Foreskin melanocyte (primary cell): ENCODE measurements at places on chromosomes 4 and X.

DNA sequence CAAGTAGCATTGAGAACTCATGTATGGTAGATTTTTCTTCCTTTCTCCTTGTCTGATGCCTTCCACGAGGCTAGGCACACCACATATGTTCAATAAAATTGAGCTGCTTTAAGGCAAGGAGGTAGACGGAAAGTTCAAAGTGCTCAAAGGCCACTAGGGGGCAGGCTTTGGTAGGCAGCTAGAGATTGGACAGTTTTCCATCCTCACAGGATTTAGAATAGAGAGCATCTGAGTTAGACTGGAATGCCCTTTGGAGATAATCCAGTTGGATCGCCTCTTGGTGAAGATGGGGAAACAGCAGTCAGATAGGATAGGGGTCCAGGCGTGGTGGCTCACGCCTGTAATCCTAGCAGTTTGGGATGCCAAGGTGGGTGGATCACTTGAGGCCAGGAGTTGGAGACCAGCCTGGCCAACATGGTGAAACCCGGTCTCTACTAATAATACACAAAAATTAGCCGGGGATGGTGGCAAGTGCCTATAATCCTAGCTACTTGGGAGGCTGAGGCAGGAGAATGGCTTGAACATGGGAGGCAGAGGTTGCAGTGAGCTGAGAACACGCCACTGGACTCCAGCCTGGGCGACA lies 30.4 kb downstream of the ELF4 start:
- DNase-seq: peak; percentile 46

- DNase-seq: no peak
These were observed 85.7 kb downstream of the TSPAN5 start for GRCh38 chr4:98572697-98573096.

GRCh38 chr4:176745902-176746301 lies 46.8 kb downstream of the VEGFC start:
- DNase-seq: no peak

- no peak for DNase-seq
These were observed 13.0 kb downstream of the RBMX start for GRCh38 chrX:136867518-136867917.

DNA sequence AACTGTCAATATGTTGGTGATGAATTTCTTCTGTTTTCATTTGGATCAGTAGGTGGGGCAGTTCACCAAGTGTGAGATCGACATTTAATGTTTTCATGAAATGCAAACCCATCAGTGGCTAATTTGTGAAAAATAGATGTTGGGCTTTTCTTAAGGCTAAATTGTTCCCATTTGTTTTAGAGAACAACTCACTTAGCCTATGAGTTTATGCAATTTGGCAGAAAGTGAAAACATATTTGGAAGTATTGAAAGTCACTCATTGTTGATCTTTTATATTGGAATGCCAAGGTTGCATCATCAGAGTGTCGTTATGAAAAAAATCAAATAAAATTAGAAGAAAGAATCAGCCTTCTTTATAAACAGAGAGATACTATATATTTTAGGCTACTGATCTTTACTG lies 132.4 kb downstream of the RPA4 start:
- DNase-seq: no peak

DNA sequence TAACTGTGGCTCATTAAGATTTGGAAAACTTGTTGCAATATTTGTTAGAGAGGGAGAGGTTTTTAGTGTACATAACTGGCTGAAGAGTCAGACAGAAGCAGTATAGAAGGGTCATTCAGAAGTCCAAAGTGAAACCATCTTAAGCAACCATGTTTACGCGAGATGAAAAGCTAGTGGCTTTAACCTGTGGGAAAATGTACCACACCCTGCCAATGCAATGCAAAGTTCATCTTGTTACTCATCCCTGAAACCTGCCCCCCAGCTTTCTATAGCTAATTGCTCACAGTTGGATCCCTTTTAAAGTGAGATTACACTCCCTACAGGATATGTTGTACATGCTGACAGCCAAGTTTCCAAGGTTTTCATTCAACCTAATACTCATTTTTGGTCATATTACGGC lies 96.7 kb upstream of the RAPGEF2 start:
- DNase-seq: peak; percentile 18

DNA sequence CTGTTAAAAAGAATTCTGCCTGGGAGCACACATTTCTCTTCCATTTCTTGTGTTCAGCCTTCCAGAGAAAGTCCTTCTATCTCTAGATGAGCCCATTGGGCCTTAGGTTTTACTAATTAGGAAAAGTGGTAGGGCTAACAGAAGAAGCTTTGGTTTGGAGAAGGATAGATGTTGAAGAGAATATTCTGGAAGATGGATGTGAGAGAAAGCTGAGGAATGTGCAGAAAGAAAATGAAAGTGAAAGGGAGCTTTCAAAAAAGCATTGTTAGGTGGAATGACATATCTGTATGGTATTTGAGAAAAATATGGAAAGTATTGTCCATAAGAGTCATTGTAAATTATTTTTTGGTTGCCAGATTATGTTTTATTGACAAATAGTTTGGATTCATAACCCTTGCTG lies 474.8 kb upstream of the SLIT2 start:
- no peak for DNase-seq

DNA sequence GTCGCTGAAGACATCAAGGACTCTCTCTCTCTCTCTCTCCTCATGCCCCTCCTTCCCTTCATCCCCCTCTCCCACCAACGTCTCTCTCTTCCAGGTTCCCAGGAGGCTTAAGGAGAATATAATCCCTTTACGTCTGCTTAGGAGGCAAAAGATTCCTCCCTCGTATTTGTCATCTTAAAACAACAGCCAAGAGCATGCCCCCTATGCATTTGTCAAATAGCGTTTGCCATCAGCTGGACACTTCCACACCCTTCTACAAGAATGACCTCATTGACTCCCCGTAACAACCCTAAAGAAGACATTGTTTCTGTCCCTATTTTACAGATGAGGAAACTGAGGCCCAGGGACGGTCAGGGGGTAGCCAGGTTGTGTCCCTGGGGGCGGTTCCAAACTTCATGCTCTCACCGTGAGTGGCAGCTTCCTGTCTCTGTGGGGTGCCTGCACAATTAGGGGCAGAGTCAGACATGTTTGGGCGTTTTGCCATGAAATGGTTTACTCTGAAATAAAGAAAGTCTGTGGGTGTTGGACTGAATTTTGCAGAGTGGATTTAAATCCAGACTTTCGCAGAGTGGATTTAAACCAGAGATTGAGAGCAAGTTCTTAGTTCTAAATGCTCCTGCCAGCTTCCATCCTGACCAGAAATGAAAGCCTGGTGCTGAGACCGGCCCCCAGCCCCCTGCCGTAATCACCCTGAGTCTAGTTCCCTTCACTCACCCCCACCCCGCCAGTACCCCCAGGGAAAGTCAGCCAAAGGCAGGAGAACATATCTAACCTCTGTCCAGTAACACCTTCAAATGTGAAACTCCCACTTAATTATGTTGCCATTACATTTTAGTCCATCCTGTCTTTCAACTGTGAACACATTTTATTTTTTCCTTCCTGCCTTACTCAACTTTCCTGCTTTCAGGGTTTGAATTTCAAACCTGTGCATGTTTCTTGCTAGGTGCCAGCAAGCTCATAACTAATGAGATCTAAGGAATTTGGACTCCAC lies 44.3 kb upstream of the TBL1X start:
- DNase-seq: no peak

DNA sequence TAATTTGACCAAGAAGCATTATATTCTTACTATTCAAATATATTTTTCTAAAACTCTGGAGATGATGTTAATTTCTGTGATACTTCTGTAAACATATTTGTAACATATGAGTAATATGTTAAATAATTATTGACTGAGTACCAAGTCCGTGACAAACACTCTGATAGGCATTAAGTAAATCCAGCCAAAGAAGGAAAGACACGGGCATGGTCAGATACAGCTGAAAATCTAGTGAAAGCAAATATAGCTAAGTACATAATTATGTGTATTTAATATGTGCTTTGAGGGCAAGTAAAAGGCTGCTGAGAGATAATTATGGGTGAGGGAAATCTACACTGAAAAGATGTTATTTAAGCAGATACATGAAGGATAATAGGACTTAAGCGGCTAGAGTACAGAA lies 1263.6 kb upstream of the ADGRL3 start:
- DNase-seq: no peak

DNA sequence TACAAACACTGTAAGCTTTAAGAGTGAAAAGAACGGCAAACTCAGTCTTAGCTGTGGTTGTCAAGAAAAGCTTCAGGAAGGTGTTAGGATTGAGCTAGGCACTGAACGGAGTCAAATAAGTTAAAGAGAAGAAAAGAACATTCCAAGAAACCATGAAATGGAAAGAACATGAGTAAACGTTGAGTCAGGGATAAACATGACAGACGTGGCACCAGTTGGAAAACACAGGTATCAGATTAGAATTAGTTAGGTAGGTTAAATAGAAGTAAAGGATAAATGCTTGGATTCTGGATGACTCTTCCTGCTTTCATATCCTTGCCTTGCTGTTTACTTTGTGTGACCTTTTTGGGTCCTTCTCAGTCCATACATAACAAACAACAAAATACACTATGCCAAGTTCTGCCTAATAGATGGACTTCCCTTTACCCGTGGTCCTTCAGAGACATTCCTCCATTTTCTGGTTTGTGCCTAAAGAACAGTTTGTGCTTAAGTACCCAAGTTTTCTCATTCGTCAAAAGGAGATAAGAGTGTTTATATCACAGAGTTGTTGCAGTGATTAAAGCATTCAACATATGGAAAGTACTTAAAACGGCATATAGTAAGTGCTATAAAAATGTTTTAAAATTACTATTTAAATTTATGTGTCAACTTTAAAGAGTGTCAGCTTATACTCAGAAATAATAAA lies 446.9 kb downstream of the TMA16 start:
- DNase-seq: no peak

DNA sequence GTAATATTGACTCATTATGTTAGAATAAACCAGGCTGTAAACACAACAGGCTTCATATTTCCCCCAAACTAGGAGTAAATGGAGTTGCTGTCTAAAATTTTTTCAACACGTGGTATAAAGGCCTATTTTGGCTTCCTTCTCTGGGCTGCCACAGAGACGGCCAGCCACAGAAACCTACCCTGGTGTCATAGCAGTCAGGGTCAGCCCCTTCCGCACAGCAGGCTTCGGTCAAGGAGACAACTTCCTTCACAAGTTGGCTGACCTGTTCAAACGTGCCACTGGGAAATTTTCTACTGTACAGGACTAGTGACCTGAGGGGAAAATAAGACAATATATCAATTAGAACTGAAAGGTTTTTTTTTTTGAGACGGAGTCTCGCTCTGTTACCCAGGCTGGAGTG lies 15.8 kb downstream of the GC start:
- no peak for DNase-seq

DNA sequence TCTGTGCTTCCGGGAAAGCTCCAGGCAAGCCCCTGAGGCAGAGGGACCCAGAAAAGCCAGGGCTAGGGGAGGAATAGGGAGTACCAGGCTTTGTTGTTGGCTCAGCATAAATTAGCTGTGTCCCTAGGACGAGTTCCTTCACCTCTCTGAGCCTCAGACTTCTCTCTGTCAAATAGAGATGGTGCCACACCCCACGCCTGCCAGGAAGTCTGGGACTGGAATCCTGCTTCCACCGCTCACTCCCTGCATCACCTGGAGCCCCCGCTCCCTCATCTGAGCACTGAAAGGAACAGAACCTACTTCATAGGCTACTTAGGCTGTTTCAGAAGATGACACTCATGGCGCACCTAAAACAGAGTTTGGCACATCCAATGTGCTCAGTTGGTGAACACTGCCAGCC lies 8.1 kb upstream of the JAKMIP1 start:
- DNase-seq: no peak

- no peak for DNase-seq
These were observed 210.9 kb upstream of the NOCT start for GRCh38 chr4:138804711-138805110.

- DNase-seq: no peak
These were observed 331.0 kb upstream of the PCDH10 start for GRCh38 chr4:132818091-132818490.

DNA sequence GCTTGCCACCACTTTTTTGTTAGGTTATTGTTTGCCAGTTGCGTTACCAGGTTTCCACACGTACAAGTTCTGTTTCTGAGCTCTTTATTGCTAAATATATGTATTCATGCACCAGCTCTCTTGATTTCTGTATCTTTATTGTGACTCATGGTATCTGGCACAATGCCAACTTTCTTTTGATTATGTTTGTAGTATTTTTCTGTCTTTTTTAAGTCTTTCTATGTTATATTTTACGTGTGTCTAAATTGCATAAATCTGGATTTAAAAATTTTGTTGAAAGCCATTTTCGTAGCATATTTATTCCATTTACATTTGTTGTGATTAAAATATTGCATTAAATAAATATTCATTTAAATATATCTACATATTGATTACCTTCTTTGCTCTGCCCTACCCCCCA lies 73.8 kb downstream of the KDM6A start:
- no peak for DNase-seq

GRCh38 chrX:20233336-20233735 lies 33.4 kb downstream of the RPS6KA3 start:
- DNase-seq: no peak

DNA sequence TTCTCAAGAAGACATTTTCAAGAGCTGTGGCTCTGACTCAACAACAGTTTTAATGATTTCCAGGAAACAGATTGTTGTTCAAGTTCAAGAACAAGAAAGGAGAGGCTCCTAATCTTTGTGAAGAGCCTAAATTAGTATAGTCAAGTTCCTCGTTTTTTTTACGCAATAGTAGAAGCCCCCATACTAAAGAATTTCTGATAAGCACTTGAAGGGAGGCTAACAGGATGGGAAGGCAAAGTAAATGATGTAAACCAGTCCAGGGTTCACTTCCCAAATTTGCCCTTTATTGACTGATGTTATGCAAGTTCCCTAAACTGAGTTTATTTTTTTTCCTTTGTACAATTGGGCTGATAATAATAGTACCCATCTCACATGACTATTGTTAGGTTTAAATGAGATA lies 178.2 kb downstream of the RTL9 start:
- DNase-seq: no peak

DNA sequence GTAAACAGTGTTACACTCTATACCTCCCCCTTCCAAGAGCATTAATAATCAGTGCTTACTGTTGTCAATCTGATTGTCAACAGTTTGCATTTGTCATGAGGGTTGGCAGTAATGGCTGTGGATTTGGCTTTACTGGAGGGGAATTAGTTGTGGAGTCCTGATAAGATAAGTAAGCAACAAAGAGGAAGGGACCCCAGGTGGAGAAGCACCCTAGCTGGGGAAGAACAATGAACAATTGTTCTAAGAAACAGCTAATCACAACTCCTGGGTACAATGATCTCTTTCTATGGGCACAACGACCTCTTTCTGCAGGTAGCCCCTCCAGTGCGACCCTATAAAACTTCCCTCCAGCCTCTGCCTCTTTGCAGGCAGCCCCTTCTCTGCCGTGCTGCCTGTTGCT lies 53.2 kb upstream of the CDKN2AIP start:
- DNase-seq: no peak

DNA sequence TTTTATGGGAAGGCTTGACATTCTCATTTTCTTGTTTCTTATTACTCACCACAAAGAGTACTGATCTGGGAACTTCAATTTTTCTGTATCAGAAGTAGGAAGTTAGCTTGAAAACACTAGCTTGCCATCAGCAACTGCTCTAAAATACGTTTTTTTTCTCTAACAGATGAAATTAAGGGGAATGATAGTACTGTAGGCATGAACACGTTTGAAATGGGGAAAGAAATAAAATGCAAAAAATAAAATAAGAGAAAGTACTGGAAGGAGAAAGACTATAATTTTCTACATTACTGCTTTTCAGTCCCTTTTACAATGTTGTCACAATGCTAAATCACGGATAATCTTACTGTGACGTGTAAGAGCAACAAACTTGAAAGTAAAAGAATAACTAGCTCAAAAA lies 1.5 kb downstream of the RADX start:
- peak; percentile 2 for DNase-seq
